ENCODE measurements at places on chromosomes 2 and 18.

- DNase-seq, result no peak
These were observed 374.7 kb upstream of the FIGN start for GRCh38 chr2:164110515-164110914.

GRCh38 chr2:183495079-183495478, 370.8 kb downstream of the NUP35 start:
- no peak for DNase-seq

- no peak for DNase-seq
These were observed 1.2 kb downstream of the PTPN4 start for GRCh38 chr2:119760956-119761275.

GRCh38 chr2:212294816-212295215, 243.8 kb downstream of the ERBB4 start:
- DNase-seq, result no peak

DNA sequence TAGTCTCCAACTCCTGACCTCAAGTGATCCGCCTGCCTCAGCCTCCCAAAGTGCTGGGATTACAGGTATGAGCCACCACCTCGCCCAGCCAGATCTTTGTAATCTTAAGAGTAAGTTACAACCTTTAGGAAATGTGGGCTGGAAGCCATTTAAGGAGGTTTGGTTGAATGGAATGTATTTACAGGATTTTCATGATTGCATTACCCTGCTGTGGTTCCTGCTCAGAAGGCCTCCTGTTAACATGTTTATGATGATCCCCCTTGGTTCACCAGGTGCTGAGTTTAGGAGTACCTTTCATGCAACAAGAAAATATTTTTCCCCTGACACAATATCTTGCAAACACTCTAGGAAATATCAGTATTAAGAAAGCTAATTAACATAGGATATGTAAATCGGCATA, 187.4 kb upstream of the SH3BP4 start:
- no peak for DNase-seq

DNA sequence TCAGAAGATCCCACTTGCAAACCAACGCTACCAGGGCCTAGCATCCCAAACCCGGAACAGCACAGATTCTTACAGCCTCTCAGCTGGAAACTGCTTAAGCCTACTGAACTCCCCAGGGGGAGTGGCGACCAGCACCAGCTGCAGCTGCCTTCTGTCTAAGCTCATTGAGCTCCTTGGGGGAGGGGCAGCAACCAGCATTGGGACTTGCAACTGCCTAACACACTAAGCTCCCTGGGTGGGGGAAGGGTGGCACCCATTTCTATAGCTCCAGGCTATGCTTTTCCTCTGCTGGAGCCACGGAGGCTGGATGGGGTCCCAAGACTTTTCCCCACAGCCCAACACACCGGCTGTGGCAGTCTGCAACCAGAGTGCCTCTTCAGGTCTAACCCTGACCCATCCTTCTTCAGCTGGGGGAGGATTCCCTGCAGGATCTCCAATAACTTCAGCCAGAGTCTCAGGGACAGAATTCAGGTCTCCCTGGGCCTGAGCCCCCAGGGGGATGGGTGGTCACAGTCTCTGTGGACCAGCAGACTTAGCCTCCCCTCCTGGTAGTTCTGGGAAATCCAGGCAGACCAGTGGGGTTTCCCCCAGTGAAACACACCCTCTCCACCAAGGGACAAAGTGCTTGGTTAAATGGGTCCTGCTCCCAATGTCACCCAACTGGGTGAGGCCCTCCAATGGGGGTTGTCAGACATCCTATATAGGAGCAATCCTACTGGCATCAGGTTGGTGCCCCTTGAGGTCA, 45.9 kb upstream of the ITGA4 start:
- no peak for DNase-seq

DNA sequence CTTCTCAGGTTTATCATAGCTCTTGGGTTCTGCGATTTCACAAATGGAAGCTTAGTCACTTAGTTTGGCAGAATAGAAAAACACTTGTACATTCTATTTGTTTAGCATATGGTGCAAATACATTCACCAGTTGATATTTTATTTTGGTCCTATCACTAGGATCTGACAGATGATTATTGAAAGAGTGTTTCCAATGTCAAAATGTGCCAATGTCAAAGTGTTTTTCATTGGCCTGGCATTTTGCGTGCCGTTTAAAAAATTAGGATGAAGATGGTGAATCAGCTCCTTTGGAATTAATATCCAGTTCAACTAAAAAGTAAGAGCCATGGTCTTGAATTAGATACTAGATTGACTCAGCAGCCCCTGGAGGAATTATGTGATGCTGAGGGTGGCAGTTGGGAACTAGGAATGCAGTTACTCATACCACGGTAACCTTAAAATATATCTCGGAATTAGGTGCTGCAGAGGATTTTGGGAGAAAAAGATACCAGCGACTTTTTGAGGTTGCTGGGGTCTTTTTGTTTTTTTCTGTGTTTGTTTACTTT, 87.0 kb downstream of the SPHKAP start:
- no peak for DNase-seq

- DNase-seq, result no peak
These were observed 1.9 kb upstream of the HOXD11 start for GRCh38 chr2:176105078-176105729.

GRCh38 chr18:47877892-47878291, 52.6 kb downstream of the SMAD2 start:
- no peak for DNase-seq

DNA sequence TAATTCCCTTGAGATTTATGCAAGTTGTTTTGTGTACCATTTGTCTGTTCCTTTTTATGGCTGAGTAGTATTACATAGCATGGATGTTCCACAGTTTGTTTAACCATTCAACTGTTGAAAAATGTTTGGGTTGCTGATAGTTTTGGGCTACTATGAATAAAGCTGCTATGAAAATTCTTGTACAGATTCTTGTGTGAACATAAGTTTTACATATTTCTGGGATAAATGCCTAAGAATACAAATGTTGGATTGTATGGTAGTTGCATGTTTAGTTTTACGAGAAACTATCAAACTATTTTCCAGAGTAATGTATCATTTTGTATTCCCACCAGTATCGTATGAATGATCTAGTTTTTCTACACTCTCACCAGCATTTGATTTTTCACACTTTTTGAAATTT, 407.3 kb downstream of the PLCL1 start:
- no peak for DNase-seq

GRCh38 chr18:55489034-55489986, 98.7 kb downstream of the TCF4 start:
- no peak for DNase-seq

DNA sequence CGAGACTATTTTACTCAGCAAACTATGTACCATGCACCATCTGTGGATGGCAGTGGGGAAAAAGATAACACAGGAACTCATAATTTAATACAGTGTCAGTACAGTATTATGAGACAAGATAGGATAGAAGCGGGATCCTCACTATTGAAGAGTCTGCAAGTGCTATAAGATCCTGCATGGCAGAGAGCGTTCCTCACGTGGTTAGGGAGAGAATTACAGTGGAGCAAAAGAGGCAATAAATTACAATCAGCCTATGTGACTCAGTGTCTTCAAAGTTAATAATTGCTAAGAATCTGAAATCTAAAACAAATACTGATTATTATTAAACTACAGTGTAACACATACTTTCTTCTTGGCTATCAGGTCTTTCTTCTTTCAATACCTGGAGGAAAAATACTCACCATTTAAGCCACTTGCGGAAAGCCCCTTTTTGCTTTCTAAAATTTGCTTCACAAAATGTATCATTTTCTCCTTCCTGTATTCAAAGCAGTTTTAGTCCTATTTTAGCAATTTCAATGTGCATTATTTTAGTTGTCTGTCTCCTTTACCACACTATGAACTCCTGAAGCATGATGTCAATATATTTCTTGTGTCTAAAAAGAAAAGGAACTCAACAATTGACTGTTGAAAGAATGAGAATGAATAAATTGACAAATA, 342.9 kb downstream of the SPAG16 start:
- DNase-seq, result no peak

GRCh38 chr18:35143622-35144596, 96.9 kb upstream of the ZNF397 start:
- no peak for DNase-seq

DNA sequence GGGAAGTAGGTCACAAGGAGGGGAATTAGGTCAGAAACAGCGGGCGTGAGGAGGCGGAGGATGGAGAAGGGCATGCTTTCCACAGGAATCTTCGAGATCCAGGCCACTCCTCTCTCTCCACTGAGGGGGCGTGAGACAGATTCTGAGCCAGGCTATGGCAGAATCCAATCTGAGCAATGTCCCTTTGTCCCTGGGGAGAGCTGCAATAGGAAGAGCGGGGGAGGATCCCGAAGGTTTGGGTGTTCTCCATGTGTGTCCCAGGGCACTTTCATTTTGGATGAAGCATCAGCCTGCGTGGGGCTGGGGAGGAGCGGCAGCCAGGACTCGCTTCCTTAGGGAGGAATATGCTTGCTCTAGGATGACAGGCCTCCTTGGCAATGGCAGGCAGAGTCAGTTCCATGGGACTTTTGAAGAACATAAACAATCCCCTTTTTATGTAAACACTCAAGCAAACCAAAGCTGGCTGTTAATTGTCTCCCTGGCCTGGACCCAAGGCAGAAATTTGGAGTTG, 84.0 kb downstream of the LIPG start:
- DNase-seq, result no peak

DNA sequence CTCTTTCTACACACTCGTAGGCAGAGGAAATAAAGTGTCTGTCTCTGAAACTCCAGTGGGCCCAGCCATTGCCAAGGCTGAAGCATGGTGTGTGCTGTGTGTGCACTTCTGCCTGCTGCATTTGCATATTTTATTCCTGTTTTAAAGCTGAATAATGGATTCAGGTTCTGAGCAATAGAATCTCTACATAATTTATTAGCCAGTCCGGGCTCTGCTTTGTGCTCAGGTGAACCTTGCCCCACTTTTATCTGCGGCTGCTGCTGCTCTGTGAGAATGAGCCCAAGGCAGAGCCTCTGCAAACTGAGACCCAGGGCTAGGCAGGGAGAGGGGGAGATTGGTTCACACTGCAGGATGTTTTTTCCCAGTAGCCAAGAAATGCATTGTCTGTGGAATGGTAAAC, 64.6 kb upstream of the SH3BP4 start:
- no peak for DNase-seq

- no peak for DNase-seq
These were observed 140.6 kb upstream of the GLI2 start for GRCh38 chr2:120594856-120595685.

DNA sequence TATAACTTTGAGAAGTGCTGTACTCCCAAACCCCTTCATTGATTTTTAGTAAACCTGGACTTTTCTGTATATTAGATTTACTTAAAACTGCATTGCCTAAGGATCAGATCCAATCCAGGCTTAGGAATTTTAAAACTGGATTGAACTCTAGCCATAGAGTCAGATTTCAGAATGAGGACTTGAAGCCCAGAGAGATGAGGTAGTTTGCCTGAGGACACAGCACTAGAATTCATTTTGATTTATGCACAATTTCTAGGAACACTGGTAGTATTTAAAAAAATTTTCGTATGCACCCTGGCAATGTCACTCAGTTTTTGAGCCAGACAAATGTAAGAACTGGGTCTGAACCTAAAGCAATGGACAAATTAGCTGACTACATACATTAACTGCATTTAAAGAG, 144.9 kb downstream of the KCTD1 start:
- no peak for DNase-seq

DNA sequence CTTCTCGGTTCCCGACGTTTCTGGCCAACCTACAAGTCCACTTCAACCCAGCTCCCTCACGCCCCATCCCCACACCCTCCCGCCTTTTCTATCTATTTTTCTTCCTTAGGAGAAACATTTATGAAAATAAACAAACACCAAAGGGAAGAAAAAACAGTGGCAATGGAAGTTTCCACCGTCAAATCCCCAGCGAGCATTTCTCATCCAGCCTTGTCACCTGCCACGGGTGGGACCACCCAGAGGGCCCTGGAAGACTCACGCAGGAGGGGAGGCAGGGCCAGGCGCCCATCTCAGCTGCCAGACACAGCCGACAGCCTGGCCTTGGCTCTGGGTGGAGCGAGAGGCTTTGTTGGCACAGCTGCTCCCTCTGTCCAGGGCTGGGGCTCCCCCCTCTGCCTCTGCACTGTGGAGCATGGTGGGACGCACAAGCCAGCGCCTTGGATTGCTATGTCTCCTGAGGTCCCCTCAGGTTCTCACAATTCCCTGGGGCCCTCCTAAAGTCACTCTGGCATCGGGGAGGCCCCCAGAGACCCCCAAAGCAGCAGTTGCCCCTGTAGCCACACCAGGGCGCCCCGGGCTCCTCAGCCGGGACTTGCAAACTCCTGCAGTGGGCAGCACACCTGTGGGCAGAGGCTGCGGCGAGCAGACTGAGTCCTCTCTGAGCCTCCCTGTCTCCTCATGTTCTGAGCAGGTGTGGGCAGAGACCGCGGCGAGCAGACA, 395.7 kb upstream of the SALL3 start:
- DNase-seq, result no peak
